ENCODE measurements at places on chromosomes 7 and 10.
A peak's percentile ranks its signal among the peaks of the same experiment; 100 is the strongest.

DNA sequence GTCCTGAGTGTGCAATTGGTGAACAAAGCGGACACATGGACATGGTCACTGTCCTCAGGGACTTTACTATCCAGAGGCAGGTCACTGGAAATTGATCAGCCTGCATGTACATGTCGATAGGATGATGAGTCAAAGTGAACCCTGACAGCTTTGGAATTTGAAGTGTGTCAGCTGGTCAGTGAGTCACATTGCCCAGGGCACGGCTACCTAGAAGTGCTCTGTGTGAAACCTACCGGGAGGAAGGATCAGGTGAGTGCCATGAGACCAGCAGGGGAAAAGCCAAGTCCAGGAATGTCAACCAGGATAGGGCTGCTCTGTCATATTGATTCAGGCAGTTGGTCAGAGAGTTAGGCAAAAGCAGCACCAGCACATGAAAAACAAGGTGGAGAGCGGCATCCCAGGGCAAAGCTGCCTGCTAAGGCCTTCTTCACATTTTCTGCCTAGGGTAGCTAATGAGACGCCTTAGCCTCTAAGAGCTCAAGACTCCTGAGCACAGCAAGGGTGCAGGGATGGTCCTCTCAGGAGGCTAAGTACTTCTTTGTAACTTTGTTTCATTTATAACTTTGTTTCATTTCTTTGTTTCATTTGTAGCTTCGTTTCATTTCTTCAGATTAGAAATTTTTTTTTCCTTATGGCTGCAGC is 19.4 kb upstream of the PDCD4 start:
- DNase-seq: no peak

DNA sequence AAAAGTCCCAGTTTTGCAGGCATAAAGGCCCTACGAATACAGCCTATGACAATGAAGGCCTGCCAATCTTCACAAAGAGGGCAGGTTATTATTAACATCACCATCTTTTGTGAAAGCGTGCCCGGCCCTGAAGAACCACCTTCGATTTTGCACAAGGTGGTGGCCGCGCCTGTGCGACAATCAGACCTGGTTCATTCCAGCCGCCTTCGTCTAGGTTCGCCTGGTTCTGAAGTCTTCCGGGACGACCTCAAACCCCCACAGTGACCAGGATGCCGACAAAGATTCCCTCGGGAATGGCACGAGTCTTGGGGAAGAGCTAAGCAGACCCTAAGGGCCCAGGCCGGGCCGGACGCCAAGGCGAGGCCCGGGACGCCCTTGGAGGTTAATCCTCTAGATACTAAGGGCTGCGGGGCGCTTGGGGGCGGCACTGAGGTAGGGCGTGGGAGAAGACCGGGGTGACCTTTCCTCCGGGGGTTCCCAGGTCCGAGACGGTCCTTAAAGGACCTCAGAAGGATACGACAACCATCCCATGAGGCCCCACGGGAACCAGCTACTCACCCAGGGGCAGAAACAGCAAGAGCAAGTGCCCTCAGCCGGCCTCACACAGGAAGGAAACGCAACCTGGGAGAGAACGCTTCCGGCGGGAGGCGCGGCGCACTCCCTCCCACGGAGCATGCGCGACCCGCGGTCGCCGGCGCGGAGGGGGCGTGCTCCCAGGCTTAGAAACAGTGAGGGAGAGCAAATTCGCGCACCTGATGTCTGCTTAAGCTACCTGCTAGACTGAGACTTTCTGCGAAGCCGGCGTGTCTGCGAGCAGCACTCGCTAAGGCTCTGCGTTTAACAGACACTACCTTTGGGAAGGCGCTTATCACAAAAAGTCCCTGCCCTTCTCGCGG is at the start of gene ATAD1:
TSS of gene ATAD1 (minus strand) at position 618 of the 896 bp plus-strand sequence. CDS start 3,627 bp downstream, outside the sequence.
- DNase-seq: peak; percentile 75

- DNase-seq: no peak
These were observed 193.3 kb downstream of the RAMP3 start for GRCh38 chr7:45350896-45351295.

DNA sequence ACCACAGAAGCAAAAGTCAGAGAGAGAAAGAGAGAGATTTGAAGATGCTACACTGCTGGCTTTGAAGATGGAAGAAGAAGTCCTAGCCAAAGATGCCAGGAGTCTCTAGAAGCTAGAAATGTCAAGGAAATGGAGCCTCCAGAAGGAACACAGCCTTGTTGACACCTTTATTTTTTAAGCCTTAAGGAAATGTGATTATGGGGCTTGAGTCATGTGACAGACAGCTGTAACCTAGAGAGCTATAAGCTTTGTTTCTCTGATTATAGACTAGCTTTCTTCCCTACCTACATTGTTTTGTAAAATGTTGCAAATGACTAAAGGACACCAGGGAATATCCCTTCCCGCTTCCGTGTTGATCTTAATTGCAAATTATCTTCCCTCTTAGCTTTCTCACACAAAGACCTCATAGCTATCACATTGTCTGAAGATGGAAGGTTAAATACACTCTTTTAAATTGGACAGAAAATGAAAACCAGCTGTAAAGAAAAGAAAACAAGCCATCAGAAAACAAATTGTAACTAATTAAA is 199.9 kb downstream of the ARHGAP12 start:
- no peak for DNase-seq

DNA sequence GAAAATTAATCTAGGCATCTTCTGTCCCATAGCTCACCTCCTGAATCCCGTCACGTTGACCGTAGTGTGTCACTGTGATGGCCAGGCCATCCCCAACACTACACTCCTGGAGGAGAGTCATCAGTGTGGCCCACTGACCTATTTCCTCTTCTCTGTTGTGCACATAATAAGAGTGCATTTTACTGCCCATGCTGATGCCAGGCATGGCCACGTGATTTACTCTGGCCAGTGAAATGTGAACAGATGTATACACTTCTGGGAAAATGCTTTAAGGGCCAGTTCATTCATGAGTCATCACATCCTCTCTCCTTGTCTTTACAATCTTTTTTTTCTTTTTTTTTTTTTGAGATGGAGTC is 101.9 kb upstream of the PIP4K2A start:
- DNase-seq: no peak

DNA sequence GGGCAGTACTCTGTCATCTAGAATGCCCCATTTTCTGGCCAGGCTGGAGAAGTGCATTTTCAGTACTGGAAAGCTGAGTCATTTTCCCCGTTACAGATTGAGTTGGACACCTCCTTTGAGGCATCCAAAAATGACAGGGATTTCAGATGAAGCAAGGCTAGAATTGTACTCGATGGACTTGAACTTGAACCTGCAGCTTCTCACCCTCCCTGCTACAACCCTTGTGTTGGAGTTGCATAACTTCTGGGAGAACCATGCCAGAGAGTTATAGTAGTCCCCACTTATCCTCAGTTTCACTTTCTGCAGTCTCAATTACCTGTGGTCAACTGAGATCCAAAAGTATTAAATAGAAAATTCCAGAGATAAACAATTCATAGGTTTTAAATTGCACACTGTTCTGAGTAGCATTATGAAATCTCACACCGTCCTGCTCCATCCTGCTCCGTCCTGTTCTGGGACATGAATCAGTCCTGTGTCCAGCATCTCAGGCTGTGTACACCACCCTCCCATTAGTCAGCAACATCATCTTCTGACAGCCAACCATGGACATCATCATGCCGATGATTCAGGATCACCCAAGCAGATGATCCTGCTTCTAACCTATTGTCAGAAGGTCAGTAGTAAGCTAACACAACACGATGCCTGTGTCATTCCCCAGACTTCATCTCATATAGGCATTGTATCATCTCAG is 363.7 kb downstream of the DPP6 start:
- DNase-seq: no peak

- no peak for DNase-seq
These were observed 28.1 kb upstream of the PLXDC2 start for GRCh38 chr10:19788075-19788686.
